ENCODE measurements at places on chromosomes 7 and 10.

GRCh38 chr7:22854158-22855048, 31.8 kb upstream of the TOMM7 start:
- DNase-seq: peak; percentile 94

DNA sequence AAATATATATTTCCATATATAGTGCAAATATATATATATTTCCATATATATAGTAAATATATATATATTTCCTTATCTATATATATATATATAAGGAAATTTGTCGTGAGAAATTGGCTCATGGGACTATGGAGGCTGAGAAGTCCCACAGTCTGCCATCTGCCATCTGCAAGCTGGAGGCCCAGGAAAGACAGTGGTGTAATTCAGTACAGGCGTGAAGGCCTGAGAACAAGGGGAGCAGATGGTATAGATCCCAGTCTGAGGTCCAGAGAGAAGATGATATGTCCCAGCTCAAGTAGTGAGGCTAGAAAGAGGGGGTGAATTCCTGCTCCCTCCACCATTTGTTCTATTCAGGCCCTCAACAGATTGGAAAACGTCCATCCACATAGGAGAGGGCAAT, 78.9 kb downstream of the MTPN start:
- no peak for DNase-seq

GRCh38 chr10:67043041-67043440, 117.2 kb downstream of the LRRTM3 start:
- DNase-seq: no peak

DNA sequence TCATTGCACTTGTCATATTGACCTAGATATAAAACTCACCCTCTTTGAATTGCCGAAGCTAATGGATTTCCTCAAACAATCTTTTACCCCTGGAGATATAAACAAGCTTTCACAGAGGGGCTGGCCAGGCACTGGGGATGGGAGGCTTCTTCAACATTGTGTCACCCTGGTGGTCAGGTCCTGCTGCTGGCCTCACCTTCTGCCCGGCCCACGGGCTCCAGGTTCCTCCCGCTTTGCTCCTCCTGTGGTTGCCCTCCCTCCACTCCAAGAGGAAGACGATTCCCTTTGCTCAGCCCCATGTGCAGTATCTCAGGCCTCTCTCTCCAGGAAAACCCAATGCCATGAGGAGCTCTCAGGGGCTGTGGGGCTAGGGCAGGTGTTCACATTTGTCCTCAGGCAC, 118.1 kb upstream of the ADCY1 start:
- DNase-seq: no peak

DNA sequence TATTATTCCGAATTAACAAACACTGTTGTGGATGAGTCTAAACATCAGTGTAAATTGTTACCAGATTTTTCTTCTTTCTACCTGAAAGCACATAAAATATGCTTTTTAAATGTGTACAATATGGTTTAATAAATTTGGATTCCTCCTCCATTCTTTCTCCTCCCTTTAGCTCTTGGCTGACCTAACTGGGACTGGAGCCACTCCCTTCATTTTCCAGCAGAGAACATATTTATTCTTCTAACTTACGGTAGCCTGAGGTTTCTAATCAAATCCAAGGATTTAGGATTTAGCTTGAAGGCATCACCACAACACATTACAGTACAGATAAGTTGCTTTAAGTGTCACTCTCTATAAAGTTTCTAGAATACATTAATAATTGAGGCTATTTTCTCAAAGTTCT, 88.2 kb upstream of the SEMA3C start:
- DNase-seq: no peak

- no peak for DNase-seq
These were observed 132.7 kb downstream of the ELAPOR2 start for GRCh38 chr7:86926732-86927131.

DNA sequence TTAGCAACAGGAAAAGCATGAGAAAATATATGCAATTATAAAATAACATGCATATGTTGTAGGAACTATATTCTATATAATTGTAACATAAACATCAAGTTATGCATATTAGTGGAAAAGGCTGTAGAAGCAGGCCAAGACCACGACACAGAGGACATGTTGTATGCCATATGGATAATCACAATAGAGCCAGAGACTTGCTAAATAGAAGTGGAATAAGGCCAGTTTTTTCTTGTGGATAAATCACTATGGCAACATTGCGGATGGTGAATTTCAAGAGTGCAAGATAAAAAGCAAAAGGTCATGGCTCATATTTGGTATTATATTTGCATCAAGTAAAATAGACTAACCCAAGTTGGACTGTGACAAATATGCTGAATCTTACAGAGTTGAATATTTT, 93.0 kb downstream of the PCDH15 start:
- DNase-seq: no peak

DNA sequence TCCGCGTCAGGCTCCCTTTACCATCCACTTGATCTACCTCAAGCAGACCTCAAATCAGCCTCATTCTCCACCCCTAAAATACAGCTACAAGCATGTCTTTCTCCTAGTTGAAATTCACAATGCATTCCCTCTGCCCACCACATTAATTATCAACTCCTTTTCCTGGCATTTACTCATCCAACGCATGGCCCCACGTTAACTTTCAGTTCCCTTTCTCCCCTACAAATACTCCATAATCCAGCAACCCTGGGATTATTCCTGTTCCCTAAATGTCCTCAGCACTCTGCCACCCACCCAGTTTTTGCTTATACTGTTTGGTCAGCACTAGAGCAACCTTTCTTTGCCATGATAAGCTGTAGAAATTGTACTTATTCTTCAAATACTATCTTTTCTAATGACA, 5.7 kb upstream of the VIM start:
- DNase-seq: no peak

GRCh38 chr7:50531928-50532327, 33.3 kb downstream of the DDC start:
- DNase-seq: no peak

GRCh38 chr7:100680576-100681271, 7.2 kb downstream of the GNB2 start:
- DNase-seq: no peak

GRCh38 chr7:98234429-98235147, 17.4 kb downstream of the TECPR1 start:
- DNase-seq: no peak

GRCh38 chr10:84683550-84683949, 355.2 kb downstream of the CCSER2 start:
- DNase-seq: peak; percentile 22

GRCh38 chr10:68153473-68154210, 44.4 kb downstream of the MYPN start:
- DNase-seq: no peak

- no peak for DNase-seq
These were observed 39.6 kb upstream of the SYPL1 start for GRCh38 chr7:106151459-106152312.

DNA sequence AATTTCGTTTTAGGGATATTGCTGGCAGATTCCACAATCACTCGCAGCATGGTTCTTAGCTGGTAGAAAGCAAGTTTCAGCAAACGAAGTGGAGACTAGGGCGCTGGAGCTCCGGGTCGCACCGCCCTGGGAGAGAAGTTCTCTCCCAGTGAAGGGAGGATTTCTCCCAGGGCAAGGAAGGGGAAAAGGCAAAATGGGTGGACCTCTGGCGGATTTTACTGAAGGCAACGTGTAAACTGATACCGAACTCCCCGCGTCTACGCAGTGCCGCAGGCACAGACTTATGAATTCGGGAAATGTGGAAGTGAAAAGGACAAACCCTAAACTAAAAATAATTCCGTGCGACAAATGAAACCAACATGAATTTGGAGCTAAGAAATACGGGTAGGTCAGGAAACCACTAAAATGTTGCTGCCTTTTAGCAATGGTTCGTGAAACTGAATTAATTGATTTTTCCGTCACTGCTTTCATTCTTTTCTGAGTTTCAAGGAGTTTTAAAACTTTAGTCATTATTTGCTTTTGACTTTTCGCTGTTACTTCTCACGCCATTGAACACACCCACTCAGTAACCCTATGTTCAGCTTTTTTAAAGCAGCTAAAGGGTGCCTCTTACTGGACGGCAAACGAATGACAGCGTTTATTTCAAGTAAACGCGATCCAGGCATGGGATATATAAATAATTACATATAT, at the start of gene MYOF:
Gene MYOF, minus strand, starts transcription at position 190 of the 690 bp plus-strand sequence. Its CDS starts 140 bp downstream, at position 50.
- DNase-seq: peak; percentile 91

DNA sequence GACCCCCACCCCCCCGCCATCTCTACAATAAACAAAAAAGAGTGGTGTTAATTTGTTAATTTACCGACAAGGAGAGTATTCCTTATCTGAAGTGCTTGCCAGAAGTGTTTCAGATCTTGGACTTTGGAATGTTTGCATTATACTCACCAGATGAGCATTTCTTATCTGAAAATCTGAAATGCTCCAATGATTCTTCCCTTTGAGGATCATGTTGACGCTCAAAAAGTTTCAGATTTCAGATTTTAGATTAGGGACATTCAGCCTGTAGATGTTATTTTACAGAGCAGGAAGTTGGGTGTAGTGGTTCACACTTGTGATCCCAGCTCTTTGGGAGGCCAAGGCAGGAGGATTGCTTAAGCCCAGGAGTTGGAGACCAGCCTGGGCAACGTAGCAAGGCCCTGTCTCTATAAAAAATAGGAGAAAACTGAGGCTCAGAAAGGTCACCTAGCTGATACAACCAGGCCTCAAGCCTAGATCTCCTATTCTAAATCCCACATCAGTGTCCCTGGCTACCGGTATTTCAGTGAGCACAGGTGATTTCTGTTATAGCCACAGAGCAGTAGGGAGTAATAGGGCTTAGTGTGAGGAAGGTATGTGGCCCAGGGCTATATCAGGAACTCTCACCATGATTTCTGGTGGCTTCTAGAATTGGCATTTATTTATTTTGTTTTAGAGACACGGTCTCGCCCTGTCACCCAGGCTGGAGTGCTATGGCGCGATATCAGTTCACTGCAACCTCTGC, 35.4 kb downstream of the TMEM120A start:
- DNase-seq: no peak

DNA sequence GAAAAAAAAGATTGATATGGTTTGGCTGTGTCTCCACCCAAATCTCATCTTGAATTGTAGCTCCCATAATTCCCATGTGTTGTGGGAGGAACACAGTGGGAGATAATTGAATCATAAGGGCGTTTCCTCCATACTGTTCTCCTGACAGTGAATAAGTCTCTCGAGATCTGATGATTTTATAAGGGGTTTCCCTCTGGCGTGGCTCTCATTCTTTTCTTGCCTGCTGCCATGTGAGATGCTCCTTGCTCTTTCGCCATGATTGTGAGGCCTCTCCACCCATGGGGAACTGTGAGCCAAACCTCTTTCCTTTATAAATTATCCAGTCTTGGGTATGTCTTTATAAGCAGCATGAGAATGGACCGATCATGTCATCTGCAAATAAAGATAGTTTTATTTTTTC, 29.4 kb upstream of the MAP3K8 start:
- DNase-seq: no peak

- DNase-seq: no peak
These were observed 70.8 kb upstream of the FGFR2 start for GRCh38 chr10:121669028-121669374.

- DNase-seq: no peak
These were observed 9.5 kb upstream of the ARID5B start for GRCh38 chr10:61891906-61892585.

- DNase-seq: no peak
These were observed 14.7 kb downstream of the KCTD7 start for GRCh38 chr7:66643395-66643794.

DNA sequence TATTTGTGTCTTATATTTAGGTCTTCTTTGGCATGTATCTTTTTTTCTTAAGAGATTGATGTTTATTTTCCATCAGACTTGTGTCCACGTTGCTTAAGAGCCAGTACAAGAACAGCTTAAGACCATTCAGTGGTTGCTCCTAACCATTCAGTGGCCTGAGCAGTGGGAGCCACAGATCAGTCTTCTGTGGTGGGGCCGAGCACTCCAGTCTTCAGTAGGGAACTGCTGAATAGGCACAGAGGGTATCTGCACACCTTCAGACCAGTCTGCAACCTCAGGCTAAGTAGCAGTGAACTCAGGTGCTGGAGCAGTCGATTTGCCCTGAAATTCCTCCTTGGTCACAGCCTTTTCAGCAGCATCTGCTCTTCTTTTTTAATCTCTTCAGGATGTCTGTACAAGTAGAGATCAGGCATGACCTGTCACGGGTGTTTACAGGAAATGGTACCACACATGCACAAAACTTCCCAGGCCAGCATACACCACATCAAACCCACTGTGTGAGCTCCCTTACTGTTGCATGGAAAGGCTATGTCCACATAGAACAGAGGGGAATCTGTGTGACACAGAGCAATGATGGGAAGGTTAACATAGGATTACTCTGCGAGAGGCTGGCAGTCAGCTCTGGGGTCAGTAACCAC, 51.5 kb downstream of the FAM107B start:
- no peak for DNase-seq

- no peak for DNase-seq
These were observed 2.9 kb upstream of the OSBPL3 start for GRCh38 chr7:24982917-24983316.

DNA sequence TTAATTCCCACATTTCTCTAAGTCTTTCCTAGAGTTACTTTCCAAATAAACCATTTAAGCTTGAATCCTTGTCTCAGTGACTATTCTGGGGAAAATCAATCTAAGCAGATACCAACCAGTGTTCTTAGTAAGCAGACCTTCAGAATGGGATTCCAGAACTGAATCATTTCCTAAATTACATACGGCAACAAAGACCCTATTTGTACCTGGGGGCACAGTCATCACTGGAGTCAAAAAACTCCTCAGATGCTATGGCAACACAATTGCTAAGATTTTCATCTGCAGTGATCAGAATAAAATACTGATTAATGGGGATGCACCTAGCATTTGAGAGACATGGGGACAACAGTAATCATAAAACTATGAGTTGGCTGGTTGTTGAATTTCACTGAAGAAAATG, 284.7 kb upstream of the HGF start:
- no peak for DNase-seq

DNA sequence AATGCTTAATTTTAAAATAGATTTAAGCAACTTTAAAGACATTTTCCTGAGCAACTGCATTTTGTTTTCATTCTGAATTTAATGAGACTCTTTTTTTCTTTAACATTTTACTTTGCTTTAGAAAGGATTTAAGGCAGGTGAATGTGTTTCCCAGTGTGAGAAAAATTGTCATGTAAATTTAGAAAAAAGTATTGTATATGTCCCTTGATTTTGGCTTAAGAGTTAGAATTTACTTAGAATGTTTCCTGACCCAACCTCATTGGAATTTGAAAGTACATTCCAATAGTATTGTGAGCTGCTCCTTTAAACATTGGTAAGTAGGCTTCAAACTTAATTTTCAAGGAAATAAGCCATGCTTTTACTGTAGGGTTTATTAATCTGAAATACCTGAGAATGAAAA, 110.2 kb downstream of the PTEN start:
- DNase-seq: no peak

GRCh38 chr10:125882596-125882995, 1.5 kb upstream of the DHX32 start:
- no peak for DNase-seq

DNA sequence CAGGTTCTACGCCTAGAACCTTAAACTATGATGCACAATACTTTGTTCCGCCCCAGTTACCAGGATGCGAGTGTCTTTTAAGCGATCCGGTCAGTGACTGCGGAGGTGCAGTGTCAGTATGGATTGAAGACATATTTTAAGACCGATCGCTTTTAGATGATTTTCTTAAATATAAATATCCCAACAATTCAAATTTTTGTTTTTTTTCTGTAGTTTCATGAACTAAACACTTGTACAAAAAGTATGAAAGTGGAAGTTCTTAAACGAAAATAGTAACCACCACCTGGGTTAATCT, 835 bp downstream of the COMMD3 start:
- no peak for DNase-seq

- DNase-seq: no peak
These were observed 15.2 kb upstream of the DNAAF5 start for GRCh38 chr7:711093-711921.

GRCh38 chr10:60314069-60314940, 75.4 kb downstream of the ANK3 start:
- DNase-seq: no peak

- DNase-seq: no peak
These were observed 739 bp downstream of the CASP7 start for GRCh38 chr10:113680190-113681111.
